ENCODE measurements at places on chromosomes 2 and 18.
A peak's percentile ranks its signal among the peaks of the same experiment; 100 is the strongest.

DNA sequence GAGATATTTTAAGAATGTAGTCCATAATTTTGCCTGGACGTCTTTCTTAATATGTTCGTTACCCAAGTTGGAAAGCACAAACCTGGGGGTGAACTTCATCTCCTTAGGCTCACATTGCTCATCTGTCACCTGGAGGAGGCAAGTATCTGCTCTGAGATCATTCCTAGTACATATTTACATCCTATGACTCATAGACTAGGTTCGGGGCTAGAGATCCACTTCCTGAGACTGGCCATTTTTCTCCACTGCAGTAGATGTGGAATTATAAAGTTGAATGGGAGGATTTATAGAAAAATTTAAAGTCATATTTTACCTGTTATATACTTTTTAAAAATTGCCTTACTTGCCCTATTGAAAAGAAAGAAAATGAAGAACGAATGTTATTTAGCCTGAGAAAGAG, 77.5 kb upstream of the PROKR1 start:
- peak; percentile 27 for DNase-seq

DNA sequence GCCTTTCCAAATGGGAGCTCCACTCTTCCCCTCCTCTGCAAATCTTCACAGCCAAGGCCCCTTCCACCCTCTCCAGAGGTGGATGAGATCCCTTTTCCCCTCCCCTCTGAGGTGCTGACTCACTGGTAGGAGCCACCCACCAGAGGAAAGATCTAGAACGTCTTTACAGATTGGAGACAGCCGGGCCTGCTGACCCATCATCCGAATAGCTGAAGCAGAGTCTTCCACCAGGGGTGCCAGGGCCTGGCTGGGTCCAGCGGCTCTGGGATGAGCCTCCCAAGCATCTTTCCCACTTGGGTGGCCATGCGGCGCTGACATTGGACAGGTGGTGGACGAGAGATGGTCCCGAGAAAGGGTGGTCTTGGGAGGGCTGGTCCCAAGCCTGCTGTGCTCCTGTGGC, 9.0 kb downstream of the ERFE start:
- no peak for DNase-seq

DNA sequence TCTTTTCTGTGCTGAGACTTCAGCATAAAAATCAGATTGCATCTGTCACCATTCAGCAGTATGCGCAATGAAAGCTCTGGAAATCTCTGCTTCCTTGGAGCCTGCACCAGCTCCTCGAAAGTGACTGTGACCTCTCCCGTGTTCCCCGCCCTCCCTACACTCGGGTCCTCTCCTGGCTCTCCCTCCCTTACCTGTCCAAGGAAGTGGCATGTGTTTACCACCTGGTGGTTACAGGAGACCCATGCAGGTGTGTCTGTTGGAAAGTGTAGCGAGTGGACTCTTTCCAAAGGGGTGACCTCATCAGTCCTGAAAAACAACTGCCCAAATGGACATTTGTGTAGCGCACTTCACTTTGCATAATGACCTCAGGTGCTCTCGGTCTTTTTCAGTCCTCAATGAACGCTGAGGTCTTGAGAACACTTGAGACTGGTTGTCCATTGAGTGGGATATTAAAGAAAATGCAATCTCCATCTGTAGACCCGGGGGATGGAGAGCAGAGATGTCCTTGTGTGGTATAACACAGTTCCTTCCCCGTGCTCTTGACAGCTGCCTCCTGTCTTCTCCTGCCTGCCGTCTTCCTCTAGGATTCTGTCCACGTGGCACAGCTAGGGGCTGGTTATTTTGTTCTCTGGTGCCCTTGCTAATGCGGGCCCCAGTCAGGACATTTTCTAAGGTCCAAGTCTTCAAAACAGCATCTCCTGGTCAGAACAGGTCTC, 133.2 kb downstream of the ACKR3 start:
- DNase-seq: no peak

DNA sequence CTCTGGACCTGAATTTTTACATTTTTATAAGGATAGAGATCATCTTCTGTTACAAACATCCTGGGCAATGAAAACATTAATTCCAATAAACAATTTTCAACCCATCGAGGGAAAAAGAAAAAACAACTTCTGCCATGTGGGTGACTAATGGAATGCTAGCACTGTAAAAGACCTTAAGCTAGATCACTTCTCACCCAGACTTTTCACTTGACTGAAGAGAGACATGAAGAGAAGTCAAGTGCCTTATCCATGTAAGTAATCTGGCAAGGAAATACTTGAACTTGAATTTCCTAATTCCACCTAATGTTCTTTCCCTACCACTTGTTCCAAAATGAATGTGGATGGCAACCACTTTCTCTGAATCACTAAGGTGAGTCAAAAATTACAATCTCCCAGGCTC, 98.3 kb upstream of the ACVR1C start:
- DNase-seq: no peak

DNA sequence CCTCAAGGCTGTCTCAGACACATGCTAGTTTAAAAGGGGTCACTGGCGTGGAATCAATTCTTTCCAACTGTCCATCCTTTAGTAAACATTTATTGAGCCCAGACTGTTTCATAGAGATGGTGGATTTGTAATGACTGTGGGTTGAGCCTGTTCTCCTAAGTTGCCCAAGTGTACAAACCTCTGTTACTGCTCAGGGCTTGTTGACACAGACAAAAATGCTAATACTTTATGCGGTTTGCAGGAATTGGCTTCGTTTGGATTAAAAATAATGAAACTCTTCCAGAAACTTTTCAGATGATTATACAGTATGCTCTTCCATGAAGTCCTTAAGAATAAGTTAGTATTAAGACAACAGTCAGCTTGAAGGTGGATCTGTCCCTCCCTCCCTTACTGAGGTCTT, 83.6 kb upstream of the MGAT5 start:
- no peak for DNase-seq

GRCh38 chr2:40448476-40449079, 3.3 kb downstream of the SLC8A1 start:
- DNase-seq: no peak
